ENCODE measurements at places on chromosomes 2 and 18. TPM values are rescaled to one million over a fixed set of nuclear protein-coding genes. Genes with fewer than 3 reads are reported as not detected.

Gene DES
- total RNA-seq: 15,924 TPM

Gene ZSWIM2
- total RNA-seq: not detected

GRCh38 chr2:10608273-10608672 lies 81.5 kb downstream of the NOL10 start:
- H3K27me3 ChIP-seq: no peaks in the 10 kb centered on the region
- DNase-seq: no peak
- peaks cover 5% of the 10 kb centered on the region for H3K36me3 ChIP-seq
- H3K4me1 ChIP-seq: no peaks in the 10 kb centered on the region
- H3K27ac ChIP-seq: no peak overlapping the region

Gene CXCR4
- total RNA-seq: 5.7 TPM

Gene IL18R1
- total RNA-seq: 1.2 TPM

Gene C2orf80
- total RNA-seq: not detected

Gene BUB1
- total RNA-seq: 0.47 TPM

Gene DLGAP1
- total RNA-seq: 7.2 TPM

- no peak for DNase-seq
- H3K4me3 ChIP-seq: no peak overlapping the region
- no peaks in the 10 kb centered on the region for H3K4me1 ChIP-seq
- H3K27ac ChIP-seq: no peak overlapping the region
These were observed 530.8 kb upstream of the ZNF804A start for GRCh38 chr2:184067502-184067901.

DNA sequence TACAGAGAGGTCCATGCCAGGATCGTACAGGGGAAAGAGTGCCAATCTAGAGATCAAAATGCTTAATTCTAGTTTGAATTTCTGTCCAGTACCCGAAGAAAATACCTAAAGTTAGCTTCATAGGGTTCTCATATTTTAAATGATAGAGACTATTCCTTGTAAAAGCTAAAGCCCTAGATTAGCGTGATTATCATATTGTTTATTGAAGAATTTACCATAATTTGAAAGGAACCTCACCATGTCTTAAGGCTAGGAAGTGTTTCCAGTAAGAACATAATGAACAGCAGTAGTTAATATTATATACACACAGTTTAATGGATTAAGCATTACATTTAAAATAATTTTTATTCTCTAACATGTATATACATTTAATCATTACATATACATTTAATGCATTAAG lies 68.5 kb downstream of the COBLL1 start:
- no peaks in the 10 kb centered on the region for H3K36me3 ChIP-seq
- no peaks in the 10 kb centered on the region for H3K27me3 ChIP-seq
- no peak overlapping the region for H3K27ac ChIP-seq

Gene NT5C1B
- not detected for total RNA-seq

Gene GPR39
- total RNA-seq: not detected

- peaks cover 44% of the 10 kb centered on the region for H3K36me3 ChIP-seq
- DNase-seq: no peak
- no peaks in the 10 kb centered on the region for H3K4me1 ChIP-seq
- H3K27ac ChIP-seq: no peak overlapping the region
- no peak overlapping the region for H3K4me3 ChIP-seq
These were observed 97.0 kb downstream of the CTIF start for GRCh38 chr18:48635806-48636205.

GRCh38 chr2:437756-438393 lies 150.0 kb upstream of the ALKAL2 start:
- no peak overlapping the region for H3K4me3 ChIP-seq
- no peaks in the 10 kb centered on the region for H3K36me3 ChIP-seq
- peaks cover 17% of the 10 kb centered on the region for H3K27me3 ChIP-seq
- no peak overlapping the region for H3K27ac ChIP-seq
- no peaks in the 10 kb centered on the region for H3K4me1 ChIP-seq
- DNase-seq: no peak

Gene MROH2A
- not detected for total RNA-seq

DNA sequence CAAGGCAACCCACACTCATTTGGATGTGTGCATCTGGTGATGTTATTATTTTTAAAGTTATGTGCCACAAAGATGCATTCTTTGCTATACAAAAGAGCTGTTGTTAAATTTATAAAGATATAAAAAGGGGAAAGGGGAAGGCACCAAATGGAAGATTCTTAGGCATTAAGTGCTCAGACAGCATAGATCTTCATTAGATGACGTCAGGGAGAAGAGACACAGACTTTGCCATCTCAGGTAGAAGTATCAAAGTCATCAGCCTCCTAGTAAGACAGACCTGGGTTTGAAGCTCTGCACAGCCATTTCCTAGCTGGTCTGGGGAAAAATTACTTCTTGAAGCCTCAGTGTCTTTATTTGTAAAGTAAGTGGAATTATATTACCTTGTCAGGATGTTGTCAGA lies 1.2 kb upstream of the CLUL1 start:
- H3K4me3 ChIP-seq: no peak overlapping the region
- peaks cover 48% of the 10 kb centered on the region for H3K27me3 ChIP-seq
- H3K4me1 ChIP-seq: no peaks in the 10 kb centered on the region
- H3K36me3 ChIP-seq: no peaks in the 10 kb centered on the region
- no peak for DNase-seq
- no peak overlapping the region for H3K27ac ChIP-seq

Gene SUMO1
- 67.1 TPM for total RNA-seq

DNA sequence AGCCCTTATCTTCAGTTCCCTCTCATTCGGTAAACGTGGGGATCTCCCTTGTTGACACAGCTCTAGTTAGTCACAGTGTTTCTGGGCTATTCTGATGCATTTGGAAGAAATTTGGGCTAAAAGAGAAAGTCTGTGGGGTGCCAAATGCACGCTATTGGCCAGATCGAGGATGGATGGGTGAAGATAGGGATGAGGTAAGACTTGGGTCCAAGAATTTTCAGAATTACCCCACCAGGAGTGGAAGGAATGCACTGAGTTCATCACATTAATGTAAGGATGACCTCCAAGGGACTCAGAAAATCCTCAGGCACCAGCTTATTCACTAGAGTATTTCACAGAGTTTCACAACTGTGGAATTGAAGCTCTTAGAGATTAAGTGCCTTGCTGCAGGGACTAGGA lies 49.3 kb downstream of the NRP2 start:
- no peak overlapping the region for H3K4me3 ChIP-seq
- H3K27me3 ChIP-seq: no peaks in the 10 kb centered on the region
- H3K4me1 ChIP-seq: peaks cover 24% of the 10 kb centered on the region
- peaks cover 50% of the 10 kb centered on the region for H3K36me3 ChIP-seq

All from heart right ventricle (tissue), 16 donors.